ENCODE measurements at places on chromosomes 11 and 22.

GRCh38 chr11:7540830-7541555 lies 27.2 kb downstream of the PPFIBP2 start:
- DNase-seq, result no peak

DNA sequence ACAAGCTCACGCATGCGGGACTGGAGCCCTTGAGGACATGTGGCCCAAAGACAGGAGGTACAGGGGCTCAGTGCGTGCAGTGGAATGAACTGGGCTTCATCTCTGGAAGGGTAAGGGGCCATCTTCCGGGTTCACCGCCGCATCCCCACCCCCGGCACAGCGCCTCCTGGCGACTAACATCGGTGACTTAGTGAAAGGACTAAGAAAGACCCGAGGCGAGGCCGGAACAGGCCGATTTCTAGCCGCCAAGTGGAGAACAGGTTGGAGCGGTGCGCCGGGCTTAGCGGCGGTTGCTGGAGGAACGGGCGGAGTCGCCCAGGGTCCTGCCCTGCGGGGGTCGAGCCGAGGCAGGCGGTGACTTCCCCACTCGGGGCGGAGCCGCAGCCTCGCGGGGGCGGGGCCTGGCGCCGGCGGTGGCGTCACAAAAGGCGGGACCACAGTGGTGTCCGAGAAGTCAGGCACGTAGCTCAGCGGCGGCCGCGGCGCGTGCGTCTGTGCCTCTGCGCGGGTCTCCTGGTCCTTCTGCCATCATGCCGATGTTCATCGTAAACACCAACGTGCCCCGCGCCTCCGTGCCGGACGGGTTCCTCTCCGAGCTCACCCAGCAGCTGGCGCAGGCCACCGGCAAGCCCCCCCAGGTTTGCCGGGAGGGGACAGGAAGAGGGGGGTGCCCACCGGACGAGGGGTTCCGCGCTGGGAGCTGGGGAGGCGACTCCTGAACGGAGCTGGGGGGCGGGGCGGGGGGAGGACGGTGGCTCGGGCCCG lies at the start of gene MIF:
TSS of gene MIF (plus strand) at position 439 of the 765 bp plus-strand sequence. CDS start at position 531, 92 bp downstream.
- peak; percentile 98 for DNase-seq

- DNase-seq, result no peak
These were observed 6.6 kb downstream of the OR51F1 start for GRCh38 chr11:4763096-4763495.

GRCh38 chr11:108117746-108118371 lies 3.5 kb upstream of the ACAT1 start:
- DNase-seq, result peak; percentile 51

GRCh38 chr11:118321386-118322082 lies 17.0 kb downstream of the CD3E start:
- DNase-seq, result no peak

- peak; percentile 60 for DNase-seq
These were observed 588.4 kb downstream of the OPCML start for GRCh38 chr11:132943706-132944568.

DNA sequence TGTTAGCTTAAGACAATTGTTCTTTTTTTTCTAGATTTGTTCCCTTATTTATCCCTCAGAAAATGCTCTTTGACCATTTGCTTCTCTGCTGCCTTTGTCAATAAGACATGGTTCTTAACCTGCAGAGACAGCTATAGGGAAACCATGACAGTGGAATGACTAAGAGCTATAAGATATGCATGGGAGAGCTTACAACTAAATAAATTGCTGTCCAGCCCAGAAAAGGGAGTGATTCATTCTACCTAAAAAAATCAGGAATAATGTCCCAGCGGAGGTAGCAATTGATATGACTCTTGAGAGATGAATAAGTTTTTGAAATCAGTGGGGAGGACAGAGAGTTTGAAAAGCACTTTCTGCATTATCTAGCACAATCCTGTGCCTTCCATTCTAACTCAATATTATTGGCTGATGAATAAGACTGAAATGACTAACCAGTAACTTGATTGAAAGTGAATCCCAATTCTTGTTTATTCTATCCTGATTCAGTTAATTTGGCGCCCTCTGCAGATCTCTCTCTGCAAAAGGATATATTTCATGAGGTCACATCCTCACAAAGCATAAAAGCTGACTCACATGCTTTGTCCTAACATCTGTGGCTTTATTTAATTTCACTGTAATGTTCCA lies 680.5 kb upstream of the API5 start:
- peak; percentile 70 for DNase-seq

- peak; percentile 84 for DNase-seq
These were observed 571 bp downstream of the C11orf24 start for GRCh38 chr11:68271023-68271780.
